ENCODE measurements at places on chromosomes 2 and 18.

DNA sequence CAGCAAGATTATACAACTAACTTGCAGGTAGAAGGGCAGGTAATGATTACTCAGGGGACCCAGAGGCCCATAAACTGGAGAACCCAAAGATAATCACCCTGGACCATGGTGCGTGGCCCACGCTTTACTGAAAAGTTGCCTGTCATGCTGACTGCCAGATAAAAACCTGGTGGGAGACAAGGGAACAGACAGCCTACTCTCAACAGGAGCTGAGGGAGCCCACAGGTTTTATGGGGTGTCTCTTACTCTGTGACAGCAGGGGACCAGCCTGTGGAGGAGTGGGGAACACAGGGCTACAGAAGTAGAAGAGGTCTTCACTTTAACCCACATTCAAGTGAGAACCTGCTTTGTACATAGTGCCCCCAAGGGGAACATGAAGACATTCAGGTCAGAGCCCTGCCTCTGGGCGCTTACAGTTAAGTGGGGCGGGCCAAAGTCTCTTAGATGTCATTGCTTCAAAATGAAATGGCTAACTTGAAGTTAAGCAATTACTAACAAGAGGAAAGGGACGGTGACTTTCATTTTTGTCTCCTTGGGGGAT is 60.4 kb downstream of the DHRS9 start:
- no peak for DNase-seq

DNA sequence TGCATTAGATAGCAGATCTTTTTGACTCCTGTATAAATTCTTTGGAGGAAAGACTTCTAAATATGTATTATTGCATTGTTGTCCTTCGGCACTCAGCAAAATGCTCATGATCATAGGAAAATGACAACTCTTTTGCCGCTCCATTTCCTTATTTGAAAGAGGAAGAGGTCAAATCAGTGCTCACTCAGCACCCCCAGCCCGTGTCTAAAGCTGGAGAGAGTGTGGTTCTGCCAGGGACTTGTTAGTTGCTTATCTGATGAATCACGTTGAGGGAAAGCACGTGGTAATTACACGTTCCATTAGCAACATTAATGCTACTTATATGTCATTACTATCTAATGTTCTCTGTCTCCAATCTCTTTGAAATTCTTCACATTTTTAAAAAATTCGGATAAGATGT is 46.0 kb upstream of the MBP start:
- no peak for DNase-seq

DNA sequence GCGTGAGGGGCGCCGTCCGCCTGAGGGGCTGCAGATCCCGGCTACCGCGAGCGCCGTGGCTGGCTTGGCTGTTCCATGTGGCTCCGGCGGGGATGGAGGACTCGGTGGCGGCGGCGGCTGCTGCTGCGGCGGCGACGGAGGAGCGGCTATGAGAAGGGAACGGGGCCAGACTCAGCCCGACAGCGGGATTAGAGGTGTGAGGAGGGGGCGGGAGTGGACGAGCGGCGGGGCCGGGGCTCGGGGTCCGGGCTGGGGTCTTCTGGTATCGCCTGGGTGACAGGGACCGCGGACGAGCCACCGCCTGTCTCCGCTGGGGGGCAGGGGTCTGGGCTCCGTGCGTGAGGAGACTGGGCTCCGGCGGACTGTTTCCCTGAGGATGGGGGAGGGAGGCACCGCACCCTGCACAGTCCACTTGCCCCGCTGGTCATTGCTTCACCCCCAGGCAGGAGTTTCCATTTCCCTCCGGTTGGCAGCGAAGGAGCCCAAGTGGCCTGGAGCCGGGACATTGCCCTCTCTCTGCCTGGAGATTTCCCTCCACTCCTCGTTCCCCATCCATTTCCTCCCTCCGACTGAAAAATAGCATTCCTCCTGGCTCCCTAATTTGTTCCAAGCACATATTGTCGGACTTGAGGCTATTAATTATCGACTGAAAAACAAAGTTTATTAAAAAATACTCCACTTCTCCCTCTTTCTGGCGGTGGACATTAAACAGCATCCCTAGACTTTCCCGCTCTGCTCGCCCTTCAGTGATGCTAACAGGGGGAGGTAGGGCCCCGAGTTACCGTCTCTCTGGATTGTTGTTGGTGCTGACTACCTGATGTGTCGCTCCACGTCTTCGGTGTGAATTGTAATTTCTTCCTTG is 577 bp downstream of the EHBP1 start:
- peak; percentile 65 for DNase-seq

GRCh38 chr2:70959851-70960832 is 18.3 kb upstream of the ANKRD53 start:
- DNase-seq, result no peak

- no peak for DNase-seq
These were observed 105.3 kb upstream of the BCL2L11 start for GRCh38 chr2:111015283-111015995.

DNA sequence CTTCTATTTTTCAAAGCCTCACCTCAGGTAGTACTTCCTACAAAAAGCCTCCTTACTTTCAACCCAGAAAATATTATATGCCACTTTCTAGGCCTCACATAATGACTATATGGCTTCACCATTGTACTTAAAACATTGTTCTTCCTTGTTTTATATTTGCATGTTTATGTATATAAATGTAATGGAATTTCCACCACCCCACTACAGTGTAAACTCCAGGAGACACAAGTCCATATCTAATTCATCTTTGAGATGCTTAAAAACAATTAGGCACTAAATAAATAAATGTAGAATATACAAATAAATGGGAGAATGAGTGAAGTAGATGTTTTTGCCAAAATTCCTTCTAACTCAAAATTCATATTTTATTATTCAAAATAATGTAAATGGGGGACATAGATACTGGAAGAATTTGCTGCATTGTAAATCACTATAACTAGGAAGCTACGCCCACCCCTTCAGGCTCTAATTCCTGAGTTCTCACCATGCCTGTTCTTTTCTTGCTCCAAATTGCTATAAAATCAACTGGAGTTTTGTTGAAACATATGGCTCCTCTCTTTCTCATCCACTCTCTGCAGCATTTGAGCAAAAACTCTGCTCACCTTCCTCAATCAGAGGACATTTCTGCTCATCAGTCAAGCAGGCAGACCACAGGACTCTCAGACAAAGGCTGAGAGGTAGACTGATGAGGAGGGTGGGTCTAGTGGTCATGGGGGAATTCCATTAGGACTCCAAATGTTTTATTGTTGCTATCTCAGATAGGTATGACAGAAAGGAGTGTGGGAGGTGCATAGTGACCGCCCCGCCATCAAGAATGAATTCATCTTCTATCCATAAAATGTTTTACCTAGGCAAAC is 243.0 kb downstream of the HNMT start:
- no peak for DNase-seq

- DNase-seq, result peak; percentile 67
These were observed 43.0 kb upstream of the RAB6C start for GRCh38 chr2:129936334-129936934.

DNA sequence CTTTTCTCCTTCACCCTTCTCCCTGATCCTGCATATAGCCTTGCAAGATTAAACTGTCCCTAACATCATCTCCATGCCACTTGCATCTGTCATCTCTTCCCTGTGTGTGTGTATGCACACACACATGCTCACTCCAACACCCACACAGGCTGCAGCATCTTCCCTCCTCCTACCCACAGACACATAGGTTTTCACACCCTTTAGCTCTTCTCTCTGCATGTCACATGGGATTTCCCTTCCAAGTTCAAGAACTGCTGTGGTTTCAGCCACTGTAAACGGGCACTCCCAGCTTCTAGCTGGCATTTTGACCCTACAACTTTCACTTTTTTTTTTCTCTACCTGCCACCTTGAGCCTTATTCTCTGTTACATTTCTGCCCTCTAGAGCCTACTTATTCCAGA is 6.4 kb downstream of the CELF4 start:
- DNase-seq, result no peak

GRCh38 chr2:98911376-98912154 is 24.5 kb downstream of the CRACDL start:
- peak; percentile 66 for DNase-seq

GRCh38 chr2:234673961-234674759 is 177.3 kb upstream of the ARL4C start:
- DNase-seq, result no peak

GRCh38 chr2:128727914-128728313 is 409.2 kb upstream of the HS6ST1 start:
- DNase-seq, result no peak

DNA sequence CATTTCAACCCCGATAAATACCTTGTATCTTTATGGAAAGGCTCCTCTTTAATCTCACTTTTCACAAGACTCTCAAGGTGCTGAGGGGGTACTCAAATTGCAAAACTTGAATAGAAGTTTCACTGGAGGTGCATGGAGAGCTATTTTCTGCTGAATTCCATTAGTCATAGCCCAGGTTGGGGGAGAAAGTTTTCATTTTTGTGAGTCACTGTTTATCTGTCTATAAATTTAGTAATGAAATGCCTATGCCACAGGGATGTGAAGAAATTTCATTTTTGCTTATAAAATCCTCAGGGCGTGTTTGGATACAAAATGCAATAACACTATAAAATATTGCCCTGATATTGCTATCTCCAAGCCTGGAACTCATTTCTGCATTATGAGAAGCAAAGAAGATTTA is 346.3 kb downstream of the LRATD1 start:
- no peak for DNase-seq

- DNase-seq, result no peak
These were observed 22.5 kb upstream of the UBE2F start for GRCh38 chr2:237944302-237944701.

DNA sequence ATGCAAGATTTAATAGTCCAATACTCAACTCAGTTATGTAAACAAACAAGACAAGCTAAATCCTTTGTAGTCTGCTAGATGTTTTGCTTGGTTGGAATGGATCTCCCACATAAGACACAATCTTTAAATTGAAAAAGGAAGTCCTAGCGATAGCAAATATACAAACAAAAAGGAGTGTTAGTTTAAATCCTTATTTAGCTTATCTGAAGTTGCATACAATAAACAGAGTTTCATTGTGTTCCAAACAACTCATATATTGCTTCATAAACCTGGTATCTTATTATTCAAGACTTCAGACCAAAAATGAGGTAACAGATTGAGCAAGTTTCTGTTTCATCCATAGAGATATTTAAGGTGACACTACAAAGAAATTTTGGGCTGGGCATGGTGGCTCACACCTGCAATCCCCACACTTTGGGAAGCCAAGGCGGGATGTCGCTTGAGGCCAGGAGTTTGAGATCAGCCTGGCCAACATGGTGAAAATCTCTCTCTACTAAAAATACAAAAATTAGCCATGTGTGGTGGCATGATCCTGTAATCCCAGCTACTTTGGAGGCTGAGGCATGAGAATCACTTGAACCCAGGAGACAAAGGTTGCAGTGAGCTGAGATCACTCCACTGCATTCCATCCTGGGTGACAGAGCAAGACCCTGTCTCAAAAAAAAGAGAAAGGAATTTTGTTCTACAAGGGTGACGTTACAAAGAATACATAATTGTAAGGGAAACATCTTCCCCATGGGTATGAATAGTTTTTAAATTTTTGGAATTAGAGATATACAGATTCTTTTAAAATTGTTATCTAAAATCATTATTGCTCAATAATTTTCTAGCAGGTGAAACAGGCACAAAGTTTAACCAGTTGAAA is 150.5 kb upstream of the L3MBTL4 start:
- DNase-seq, result no peak

DNA sequence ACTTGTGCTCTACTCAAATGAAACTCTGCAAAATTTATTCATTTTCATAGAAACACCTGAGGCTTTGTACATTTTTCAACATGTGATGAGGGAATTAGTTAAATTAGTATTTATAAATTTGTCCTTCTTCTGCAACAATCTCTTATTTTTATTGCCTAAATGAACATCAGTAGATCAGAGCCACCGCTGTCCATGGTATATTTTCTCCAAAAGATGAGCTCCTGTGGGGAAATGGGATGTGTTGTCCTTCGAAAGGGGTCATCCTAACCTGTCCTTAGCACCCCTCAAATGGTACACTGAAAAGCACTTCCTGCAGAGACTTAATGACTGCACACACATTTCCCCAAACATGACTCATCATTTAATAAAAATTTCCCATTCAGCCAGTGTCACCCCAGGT is 714.6 kb downstream of the MBD2 start:
- DNase-seq, result no peak

- no peak for DNase-seq
These were observed 175.7 kb downstream of the ETAA1 start for GRCh38 chr2:67572721-67573435.

GRCh38 chr2:85413592-85414420 is 3.6 kb upstream of the CAPG start:
- peak; percentile 72 for DNase-seq

Data from HuH-7 (cell line).